ENCODE measurements at places on chromosomes 6 and 20.
A peak's percentile ranks its signal among the peaks of the same experiment; 100 is the strongest.

- peak; percentile 44 for DNase-seq
These were observed 469 bp downstream of the SYNJ2 start for GRCh38 chr6:157982102-157982562.

DNA sequence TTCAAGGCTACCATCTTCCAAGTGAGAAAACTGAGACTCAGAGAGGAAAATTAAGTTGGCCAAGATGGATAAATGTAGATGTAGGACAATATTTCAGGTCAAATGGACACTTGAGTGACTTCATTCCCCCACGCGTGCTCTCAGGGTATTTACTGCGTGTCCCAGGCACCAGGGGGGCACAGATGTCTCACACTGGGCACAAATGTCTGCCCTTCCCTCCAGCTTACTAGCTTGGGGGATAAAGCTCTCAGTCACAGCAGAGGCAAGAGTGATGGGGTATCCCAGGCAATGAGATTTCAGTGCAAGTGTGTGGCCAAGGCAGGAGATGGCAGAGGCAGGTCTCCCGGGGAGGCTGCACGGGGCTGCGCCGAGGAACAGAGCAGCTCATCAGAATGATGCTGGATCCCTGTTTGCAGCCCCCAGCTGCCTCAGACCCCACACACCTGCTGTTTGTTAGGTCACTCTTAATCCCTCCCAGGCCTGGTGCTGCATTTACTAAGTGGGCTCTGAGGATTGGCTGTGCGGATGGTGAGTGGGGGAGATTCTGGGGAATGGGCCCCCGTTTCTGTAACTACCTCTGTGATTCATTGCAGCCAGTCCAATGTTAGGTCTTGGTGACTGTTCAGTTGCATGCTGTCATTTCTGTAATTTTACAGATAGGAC is 44.1 kb downstream of the PTK7 start:
- DNase-seq, result no peak

DNA sequence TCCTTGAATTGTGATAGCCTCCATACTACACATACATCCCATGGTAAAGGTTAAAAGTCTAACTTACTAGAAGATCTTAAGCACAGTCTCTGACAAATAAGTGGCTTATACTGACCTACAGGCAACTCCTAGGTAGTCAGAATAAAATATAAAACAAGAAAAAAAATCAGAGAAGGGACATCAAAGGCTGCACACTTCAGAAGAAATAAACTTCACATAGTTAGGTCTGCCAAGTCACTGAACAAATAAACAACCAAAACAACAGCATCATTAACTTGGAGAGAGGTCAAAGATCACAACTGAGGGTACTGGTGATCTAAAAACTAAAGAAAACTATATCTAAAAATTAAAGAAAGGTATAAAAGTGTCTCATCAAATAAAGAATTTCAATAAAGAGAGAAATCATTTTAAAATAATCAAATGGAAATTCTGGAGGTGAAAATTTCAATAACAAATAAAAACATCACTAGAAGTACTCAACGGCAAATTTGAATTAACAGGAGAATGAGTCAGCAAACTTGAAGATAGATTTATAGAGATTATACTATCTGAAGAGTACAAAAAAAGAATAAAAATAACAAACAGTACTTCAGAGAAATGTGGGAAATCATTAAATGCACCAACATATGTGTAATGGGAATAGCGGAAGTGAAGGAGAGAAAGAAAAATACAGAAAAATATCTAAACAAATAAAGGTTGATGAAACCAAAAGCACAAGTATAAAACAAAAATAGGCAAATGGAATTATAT is 88.0 kb upstream of the UST start:
- DNase-seq, result no peak

DNA sequence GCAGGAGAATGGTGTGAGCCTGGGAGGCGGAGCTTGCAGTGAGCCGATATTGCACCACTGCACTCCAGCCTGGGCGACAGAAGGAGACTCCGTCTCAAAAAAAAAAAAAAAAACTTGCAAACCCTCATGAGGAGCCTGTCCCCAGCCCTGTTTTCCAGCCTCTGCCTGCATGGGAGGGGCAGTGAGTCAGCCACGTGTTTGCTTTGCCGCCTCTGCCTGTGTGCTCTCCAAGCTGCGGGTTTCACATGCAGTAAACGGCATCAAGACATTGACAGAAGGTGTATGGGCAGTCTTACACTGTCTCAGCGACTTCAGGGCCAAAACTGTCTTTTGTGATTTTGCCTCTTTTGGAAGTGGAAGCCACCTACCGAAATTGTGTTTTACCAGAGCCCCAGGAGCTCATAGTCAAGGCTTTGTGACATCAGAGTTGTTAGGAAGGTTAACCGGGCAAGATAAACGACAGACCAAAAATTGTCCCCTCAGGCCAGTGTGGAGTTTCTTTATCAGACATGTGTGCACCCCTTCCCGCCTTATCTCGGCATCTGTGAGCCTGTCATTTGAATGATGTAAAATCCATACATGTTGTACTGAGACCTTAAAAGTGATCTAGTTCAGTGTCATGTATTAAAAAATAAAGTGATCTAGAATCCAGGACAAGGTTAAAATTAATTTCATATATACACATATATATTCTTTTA is 52.9 kb downstream of the RPP40 start:
- no peak for DNase-seq

- DNase-seq, result no peak
These were observed 204.8 kb downstream of the OTOR start for GRCh38 chr20:16952965-16953364.

DNA sequence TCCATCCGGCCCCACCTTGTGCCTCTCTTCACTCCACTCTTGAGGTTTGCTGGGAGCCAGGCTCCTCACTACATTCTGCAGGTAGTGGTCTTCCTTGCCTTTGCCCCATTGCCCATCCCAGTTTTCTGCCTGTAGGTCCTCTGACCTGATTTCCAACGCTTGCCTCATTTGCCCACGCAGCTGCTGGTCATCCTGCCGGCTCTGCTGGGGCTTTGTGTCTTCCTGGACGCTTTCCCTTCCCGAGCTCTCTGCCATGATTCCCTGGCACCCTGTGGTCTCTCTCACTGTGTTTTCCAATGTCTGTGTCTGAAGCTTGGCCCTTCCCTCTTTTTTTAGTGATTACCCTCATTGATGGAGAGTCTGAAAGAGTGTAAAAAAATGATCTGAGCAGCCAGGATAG is 451.6 kb downstream of the UTRN start:
- no peak for DNase-seq

GRCh38 chr6:130027948-130028347 is 9.6 kb downstream of the L3MBTL3 start:
- no peak for DNase-seq

DNA sequence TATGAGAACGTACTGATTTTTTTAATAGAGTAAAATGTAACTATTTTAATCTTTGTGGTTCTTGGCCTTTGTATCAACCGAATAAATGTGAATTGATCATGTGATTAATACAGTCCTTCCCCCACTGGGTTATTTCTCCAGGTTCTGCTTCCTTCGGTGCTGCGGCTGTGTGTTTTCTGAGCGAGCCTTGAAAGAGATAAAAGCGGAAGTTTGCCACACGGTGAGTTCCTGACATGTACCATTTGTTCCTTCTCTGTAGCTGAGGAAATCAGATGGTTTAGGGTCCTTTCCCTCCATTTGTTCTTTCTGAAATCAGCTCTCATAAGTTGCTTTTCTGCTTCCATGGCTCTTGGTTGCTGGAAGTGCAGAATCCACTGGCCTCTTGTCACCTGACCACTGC is 15.5 kb downstream of the RTF2 start:
- DNase-seq, result no peak

DNA sequence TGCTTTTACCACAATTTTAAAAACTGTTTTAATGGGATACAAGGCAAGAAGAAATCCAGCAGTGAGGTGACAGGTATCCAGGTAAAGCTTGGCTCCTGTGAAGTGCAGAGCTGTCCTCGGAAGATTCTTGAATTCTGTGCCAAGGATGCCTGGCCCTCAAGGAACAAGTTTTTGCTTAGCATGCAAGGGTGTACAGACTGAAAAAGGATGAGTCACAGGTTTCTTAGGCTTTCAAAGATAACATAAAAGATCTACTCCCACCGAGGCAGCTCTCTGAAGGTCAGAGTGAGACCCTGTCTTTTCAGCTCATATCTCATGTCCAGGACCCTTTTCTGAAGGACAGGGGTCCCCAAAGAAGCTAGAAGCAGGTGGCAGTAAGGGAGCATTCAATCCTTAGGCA is 83.3 kb downstream of the CHD6 start:
- no peak for DNase-seq
